ENCODE measurements at places on chromosomes 3 and 15.

DNA sequence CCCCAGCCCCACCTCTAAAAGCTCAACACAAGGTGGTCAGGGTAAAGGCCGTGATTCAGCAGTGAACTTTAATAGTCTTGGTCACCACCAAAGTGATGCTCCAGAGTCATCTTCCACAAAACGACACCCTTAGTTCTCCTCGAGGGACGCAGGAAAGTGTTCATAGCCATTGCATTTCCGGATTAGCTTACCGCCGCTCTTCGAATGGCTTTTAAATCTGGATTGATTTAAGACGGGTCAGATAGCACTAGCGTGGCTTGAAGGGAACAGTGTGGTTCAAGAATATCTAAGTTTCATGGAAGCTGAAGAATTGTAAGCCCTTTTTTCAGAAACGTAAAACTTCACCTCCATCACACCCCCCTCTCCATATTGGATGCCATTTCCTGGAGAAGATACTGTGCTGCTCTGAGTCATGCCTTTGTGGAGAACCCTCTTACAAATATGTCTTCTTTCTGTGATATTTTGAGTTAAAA is 829 bp downstream of the RNF7 start:
- DNase-seq: peak; percentile 35

DNA sequence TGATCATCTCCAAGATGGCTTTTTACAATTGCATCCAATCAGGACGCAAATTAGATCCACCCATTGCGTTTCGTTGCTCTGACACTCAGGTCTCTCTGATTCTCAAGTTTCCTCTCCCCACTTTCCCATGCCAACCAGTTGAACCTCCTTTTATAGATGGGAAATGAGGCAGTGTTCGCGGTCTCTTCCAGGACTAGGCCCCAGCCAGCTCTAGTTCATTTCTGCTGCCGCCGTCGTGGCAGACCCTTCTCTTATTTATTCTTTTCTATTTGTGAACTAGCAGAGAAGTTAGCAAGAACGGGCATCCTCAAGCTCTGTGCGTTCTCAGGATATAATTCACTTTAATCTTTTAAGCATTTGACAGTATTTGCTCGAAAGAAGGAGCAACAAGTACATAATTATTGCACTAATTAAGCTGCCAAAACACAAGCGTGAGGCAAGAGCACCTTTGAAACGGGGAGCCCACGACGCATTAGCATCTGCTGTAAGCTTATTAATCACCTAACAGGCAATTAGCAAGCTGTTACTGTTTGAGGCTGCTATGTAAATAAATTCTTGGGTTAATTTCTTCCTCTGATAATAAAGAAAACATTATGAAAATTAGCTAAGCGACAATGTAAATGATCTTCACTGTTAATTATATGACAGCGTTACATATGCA is 246.4 kb upstream of the TLE3 start:
- DNase-seq: no peak

- no peak for DNase-seq
Observed at GRCh38 chr3:97360804-97361203, 403.8 kb upstream of the ARL6 start.

GRCh38 chr3:45105855-45106671 is 40.1 kb downstream of the CDCP1 start:
- DNase-seq: peak; percentile 52

GRCh38 chr3:100360757-100361496 is 26.4 kb downstream of the NIT2 start:
- no peak for DNase-seq

DNA sequence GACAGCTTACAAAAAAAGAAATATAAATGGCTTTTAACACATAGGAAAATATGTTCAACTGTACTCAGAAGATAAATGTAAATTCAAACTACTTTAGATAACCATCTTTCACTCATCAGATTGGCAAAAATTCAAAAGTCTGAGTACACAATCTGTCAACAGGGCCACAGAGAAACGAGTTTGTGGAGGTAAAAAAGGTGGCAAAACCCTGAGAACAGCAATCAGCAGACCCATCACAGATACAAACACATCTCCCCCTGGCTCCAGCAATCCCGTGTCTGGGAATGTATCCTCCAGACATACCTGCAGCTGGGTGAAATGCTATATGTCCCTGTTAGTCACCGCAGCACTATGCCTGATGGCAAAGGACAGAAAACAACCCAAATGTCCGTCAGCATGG is 149.5 kb downstream of the OSBPL10 start:
- DNase-seq: no peak

GRCh38 chr3:127606086-127606805 is 8.0 kb downstream of the MCM2 start:
- DNase-seq: no peak

GRCh38 chr3:8581806-8582445 is 62.7 kb downstream of the SSUH2 start:
- no peak for DNase-seq

DNA sequence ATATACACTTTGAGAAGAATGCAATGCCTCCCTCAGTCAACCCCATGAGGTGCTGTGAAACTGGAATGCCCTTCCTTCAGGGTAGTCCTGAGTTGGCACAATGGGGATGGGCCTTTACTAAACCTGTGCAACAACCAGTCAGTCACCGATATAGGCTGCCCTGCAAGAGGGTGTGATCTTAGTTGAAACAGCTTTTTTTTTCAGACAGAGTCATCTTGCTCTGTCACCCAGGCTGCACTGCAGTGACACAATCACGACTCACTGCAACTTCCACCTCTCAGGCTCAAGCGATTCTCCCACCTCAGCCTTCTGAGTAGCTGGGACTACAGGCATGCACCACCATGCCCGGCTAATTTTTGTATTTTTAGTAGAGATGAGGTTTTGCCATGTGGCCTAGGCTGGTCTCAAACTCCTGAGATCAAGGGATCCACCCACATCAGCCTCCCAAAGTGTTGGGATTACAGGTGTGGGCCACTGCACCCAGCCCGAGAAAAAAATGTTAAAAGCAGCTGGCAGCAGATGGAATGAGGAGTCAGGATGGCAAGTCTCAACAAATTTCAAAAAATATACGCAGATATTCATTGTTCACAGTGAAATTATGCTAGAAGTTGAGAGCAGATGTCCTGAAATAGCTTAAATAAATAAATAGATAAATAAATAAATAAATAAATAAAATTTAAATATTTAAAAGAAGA is 31.8 kb downstream of the MYO5A start:
- no peak for DNase-seq

- DNase-seq: no peak
Observed at GRCh38 chr15:79122391-79122790, 31.8 kb upstream of the RASGRF1 start.

GRCh38 chr15:77474310-77474988 is 53.8 kb downstream of the HMG20A start:
- DNase-seq: no peak

GRCh38 chr3:129023909-129024308 is 22.8 kb downstream of the EFCC1 start:
- peak; percentile 58 for DNase-seq

DNA sequence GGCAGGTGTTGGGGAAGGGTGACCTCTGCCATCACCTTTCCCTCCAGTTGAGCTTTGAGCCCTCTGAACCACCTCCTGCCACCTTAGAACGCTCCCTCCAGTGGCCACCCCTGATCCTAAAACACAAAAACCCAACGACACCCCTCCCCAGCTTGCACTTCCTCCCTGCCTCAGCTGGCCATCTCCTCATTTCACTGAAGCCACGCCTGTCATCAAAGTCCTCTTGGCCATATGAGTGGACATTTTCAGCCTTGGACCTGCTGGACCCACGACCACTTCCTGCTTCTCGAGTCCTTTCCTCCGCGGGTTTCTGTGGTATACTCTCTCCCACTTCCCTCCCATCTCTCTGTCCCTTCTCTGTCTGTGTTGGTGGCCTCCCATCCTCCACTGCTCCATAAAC is 48.5 kb upstream of the NR2C2 start:
- DNase-seq: no peak

DNA sequence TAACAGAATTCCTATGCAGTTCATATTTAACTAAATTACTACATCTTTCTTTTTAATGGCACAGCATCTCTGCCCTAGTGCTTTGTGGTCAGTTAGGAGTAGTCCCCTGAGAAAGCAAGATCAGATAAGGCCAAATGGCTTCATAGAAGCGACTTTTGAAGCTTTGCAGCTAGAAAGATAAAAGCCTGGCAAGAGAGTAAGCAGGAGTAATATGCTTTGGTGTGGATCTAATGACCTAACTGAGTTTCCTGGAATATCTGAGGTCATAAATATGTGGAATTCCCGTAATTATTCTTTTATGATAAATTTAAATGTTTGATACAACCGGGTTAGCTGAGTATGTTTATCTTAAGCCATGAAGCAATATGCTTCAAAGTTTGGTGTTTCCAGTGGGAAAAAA is 374.9 kb upstream of the LRRC3B start:
- DNase-seq: no peak

DNA sequence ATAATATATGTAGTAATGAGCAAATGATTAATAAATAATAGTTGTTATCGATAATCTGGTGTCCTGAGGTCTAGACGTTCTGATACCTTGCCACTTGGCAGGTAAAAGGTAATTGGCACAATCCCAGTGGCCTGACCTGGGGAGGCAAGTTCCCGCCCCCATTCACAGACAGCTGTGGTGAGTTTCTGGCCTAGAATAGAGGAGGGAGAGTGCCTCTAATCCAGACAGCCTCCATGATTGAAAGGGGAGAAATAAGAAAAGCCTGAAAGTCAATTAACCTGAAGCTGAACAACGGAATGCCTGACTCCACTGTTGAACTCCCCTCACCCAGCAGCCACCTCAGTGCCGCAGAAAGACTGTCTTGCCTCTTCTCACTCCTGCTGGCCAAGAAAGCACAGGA is 38.1 kb upstream of the SV2B start:
- DNase-seq: no peak

DNA sequence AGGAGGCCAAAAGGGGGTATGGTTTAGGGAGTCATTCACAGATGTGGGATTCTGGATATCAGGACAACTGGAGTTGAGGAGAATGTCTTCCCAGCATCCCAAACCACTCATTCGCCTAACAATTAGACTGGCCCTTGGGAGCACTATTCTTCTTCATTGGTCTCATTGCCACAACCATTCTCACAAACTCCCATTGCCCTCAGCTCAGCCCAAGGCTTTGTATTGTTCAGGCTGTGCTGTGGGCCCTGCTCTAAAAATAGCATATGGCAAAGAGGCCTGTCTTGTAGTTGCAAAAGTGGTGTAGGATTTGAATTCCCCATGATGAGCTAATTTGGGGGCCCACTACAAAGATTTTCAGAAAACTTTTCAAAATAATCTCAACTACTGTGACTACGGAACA is 6.3 kb upstream of the ADAMTS9 start:
- DNase-seq: no peak

GRCh38 chr3:71454512-71455403 is 128.8 kb downstream of the FOXP1 start:
- DNase-seq: no peak

DNA sequence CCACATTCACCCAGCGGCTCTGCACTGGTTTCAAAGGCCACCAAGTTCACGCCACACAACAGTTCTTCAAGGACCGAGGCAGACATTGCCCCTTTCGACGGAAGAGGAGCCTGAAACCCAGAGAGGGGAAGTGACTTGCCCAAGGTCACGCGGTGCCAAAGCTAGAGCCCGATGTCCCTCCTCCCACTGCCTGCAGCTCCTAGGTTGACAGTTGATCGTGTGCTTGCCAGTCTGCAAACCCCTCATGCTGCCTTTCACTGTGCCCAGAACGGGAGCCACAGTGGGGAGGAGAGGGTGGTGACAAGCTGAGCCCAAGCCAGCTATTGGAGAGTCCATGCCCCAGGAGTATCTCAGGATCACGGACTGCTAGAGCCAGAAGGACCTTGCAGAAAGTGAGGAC is 230.9 kb downstream of the XXYLT1 start:
- no peak for DNase-seq

- DNase-seq: no peak
Observed at GRCh38 chr3:133827136-133827535, 21.5 kb downstream of the SRPRB start.

DNA sequence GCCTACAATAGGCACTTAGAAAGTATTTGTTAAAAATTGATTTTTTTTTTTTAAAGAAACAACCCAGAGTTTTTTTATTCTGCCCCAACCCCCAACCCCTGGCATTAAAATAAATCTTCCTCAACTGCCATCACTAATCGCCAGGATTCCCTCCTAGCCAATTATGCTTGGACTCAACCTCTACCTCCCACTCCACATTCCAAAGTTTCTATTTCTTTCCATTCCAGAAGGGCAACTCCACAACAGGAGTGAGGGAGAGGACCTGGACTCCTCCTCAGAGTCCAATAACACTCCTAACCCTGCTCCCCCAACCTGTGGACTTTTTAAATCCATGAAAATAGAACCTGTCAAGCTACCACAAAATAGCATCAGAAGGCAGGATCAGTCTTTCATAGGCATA is 99.4 kb downstream of the ADAMTS9 start:
- DNase-seq: no peak

- DNase-seq: no peak
Observed at GRCh38 chr15:52730173-52730572, 51.0 kb upstream of the ATOSA start.

GRCh38 chr3:86563400-86563970 is 427.5 kb downstream of the VGLL3 start:
- DNase-seq: peak; percentile 1

DNA sequence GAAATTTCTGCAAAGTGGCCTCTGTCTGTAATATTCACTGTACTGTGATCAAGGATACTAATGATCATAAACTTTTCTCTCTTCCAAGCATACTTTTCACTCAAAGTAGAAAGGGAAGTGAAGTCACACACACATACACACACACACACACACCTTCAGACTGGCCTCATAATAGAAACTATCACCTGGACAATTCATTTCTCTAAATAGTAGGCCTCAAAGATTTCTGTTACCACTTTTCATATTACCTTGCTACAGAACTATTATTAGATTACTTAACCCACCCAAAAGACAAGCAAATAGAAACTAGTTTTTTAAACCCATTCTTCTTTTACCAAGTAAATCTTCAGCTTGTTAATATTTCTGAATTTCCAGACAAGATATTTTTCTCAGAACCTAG is 12.2 kb downstream of the CPB1 start:
- DNase-seq: no peak

- DNase-seq: no peak
Observed at GRCh38 chr15:61092361-61093157, 136.5 kb downstream of the RORA start.

- DNase-seq: no peak
Observed at GRCh38 chr3:65641777-65642176, 396.9 kb downstream of the MAGI1 start.

DNA sequence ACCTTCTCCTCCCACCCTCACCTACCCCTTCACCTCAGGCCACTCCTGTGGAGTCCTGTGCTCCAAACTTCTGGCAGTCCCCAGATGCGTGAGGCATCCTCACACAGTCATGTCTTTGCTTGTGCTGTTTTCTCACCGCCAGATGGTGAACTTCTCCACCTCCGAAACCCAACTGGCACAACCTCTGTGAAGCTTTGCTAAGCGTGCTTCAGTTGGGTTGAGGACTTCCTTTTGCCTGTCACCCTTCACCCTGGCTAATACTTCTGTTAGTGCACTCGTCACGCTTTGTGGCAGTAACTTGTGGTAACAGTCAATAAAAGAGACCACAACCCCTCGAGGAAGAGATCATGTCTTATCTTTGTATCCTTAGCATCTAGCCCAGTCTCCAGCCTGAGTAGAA is 42.0 kb upstream of the SKOR1 start:
- DNase-seq: no peak
